Fibroblast of mammary gland (primary cell): ENCODE measurements at places on chromosomes 3 and 15.

DNA sequence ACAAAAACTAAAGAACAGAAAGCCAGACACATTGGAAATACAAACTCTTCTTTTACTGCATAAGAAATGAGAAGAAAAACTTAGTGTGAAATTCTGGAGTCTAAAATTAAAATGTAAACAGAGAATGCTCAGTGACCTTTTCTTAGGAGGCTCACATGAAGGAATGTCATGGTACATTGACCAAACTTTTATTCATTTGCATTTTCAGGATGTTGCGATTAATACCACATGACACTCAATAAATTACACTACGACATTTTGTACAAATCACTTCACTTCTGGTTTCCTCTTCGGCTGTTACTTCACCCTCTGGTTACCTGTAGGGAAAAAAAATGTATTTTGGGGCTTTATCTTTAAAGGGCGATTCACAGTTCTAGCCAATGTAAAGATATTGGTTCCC lies 56.4 kb upstream of the ACTC1 start:
- DNase-seq: no peak

DNA sequence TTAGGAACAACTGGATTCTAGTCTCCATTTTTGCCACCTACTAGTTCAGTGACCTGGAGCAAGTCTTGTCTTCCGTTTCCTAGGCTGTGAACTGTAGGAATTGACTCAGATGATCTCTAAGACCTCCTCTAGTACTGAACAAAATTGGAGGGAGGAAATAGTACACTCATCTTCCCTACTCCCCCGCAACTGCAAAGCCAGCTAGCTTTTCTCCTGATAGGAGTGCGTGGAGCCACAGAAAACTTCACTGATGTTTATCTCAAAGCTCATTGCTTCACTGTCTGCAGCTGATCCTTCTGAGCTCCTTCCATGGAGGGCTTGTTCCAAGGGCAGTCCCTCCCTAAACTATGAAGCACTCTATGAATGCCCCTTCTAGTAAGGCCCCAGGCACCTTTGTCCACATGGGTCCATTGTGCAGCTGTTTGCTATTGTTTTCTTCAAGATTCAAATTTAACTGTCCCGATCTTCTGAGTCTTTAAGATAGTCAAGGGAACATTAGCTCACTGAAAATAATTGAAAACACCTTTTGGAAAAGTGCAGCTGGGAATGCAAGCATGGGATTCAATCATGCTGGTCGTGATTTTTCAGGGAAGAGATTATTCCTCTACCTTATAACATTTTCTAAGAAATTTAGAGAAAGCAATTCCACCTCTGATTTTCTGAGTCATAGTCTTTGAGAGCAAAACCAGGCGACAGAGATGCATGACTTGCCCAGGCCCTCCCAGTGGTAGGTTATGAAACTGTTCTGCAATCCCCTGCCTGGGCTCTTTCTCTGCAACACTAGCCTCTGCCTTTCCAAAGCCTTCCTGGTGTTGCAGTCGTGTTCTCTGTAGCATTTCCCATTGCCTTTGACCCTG lies 24.3 kb downstream of the FILIP1L start:
- peak; percentile 82 for DNase-seq

- DNase-seq: no peak
These were observed 26.0 kb downstream of the PPCDC start for GRCh38 chr15:75049392-75049791.

- DNase-seq: no peak
These were observed 880.6 kb downstream of the MCTP2 start for GRCh38 chr15:95111969-95112368.

GRCh38 chr3:186772701-186773417 lies 10.5 kb upstream of the EIF4A2 start:
- no peak for DNase-seq

DNA sequence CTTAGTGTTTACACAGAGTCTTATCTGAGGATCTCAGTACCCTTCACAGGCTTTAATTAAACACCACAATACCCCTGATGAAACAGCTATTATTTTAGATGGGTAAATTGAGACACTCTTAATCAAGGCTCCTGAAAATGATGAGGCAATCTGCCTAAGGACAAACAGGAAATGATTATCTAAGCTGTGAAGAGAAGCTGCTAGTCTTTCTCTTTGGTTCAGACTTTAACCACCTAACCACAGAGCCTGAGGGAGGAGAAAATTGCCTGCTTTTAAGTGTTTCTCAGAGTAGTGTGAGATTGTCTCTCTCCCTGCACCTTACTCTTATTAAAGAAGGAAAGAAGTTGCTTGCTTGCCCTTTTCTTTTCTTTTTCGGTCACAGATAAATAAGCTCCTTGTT lies 364.3 kb upstream of the ADAMTS9 start:
- DNase-seq: no peak

DNA sequence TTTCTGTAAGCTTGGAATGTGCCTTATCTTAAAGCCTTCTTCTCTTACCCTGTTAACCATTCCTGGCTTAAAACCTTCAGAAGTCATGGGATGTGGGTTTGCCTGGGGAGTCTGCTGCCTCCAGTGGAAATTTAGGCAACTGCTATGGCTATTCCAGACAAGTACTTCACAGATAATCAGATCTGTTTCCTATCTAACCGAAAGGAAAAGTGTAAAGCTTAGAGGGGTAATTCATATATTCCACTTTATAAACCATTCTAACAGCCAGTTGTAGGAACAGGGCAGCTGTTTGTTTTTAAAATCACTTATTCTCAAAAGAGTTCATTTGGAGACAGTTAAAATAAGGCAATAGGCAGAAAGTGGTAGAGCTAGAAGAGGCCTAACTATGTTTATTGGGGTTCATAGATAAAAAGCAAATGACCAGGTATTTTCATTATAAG lies 219.9 kb downstream of the TCF12 start:
- DNase-seq: peak; percentile 74

DNA sequence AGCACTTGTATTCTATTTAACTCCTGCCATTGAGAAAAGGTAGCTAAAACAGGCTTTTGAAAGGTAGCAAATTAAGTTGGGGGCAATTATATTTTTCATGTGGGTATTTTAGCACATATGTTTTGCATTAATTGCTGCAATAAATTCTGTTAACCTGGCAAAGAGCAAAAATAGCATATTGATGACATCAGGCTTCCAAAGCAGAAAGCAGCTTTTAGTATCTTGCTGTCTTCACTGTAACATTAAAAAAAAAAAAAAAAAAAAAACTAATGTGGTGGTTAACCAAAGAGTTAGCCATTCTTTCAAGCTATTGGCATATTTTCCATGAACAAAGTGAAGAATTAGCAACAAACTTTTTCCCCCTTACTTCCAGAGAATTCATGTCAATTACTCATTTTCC lies 9.1 kb downstream of the EPHA3 start:
- DNase-seq: peak; percentile 8

GRCh38 chr3:134928392-134928791 lies 133.3 kb downstream of the EPHB1 start:
- no peak for DNase-seq

GRCh38 chr3:53049987-53050386 lies 4.1 kb upstream of the SFMBT1 start:
- DNase-seq: peak; percentile 55

DNA sequence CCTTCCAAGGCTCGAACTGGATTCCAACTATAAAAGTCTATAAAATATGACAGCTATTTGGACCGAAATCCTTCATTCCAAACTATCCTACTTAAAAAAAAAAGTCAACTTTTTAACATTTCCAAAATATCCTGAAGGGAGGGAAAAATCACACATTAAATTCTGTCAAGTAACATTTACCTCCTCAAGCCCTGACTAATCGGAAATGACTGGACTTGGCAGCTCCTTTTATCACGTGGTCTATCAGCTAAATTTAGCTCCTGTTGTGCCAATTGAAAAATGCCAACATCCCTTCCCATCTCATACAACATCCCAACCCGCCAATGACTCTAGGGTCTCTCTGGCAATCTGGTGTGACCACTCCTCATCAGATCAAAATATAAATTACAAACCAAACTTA lies 297.9 kb downstream of the FHIT start:
- peak; percentile 61 for DNase-seq

DNA sequence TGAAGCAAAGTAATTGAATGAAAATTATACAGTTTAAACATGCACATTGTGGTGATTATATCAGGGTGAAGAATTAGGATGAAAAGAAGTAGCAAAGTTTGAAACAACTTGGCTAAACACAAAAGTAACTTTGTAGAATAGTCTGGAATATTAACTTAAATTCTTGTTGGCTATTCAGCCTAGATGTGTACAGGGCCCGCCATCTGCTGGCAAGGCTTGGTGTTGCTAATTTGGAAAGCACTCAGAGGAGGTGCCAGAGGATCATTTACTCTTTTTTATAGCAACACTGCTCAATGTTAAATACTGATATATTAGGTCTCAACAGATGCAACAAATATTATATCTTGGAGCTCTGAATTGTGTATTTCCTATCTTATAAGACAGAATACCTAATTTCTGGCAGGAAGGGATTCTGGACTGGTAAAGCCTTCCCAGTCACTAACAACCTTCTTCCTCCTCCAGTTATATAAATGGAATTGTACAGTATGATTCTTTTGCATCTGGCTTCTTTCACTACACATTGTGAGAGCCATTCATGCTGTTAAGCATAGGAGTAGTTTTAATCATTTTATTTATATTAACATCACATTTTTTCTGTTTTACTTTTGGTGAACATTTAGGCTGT lies 36.1 kb downstream of the TTC23 start:
- DNase-seq: peak; percentile 67

DNA sequence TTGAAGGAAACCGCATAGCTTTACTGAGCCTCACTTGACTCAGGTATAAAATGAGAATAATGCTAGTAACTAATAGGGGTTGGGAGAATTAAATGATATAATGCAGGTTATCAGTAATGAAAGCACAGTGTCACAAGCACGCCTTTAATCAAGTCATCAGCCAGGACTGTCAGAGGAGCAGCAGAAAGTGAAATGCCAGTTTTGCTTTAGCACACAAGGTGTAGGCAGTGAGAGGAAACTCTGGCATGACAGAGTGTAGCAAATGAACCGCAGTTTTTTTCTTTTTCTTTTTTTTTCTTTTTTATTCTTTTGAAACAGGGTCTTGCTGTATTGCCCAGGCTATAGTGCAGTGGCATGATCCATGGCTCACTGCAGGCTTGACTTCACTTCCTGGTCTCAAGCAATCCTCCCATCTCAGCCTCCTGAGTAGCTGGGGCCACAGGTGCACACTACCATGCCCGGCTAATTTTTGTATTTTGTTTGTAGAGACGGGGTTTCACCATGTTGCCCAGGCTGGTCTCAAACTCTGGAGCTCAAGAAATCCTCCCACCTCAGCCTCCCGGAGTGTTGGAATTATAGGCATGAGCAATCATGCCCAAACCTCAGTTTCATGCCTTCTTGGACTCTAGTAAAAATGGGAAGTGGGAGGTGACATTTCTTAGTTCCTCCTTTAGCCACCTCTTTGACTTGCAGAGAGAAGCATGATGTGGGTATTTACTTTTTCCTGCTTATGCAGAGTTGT lies 9.7 kb upstream of the SCAANT1 start:
- DNase-seq: no peak

DNA sequence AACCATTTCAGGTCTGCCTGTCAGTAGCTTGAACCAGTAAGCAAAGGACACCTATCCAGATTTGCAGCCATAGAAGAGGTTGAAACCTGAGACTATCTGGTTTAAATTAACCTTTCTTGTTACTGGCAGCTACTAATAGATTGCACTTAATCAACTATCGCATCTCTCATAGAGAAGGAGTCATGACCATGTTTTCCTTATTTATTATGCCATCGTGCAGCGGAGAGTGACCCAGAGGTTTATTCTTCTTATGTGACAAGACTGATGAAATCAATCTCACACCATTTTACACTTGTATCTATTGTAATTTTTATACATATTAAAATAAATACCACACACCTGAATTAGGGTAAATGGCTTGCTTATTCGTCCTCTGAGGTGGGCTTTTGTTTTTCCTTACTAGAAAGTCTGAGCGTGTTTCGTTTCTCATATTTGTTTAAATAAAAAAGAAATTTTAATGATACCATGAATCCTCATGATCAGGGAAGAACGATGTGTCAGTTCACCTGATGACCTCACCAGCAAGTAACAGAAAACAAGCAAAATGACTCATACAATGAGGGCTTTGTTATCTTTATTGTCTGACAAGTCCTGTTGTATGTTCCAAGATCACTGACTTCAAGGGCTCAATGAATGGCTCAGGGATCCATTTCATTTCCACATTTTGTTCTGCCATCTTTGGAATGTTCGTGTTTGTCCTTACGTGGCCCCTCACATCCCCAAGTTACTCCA lies 379.5 kb upstream of the DPH6 start:
- peak; percentile 35 for DNase-seq

DNA sequence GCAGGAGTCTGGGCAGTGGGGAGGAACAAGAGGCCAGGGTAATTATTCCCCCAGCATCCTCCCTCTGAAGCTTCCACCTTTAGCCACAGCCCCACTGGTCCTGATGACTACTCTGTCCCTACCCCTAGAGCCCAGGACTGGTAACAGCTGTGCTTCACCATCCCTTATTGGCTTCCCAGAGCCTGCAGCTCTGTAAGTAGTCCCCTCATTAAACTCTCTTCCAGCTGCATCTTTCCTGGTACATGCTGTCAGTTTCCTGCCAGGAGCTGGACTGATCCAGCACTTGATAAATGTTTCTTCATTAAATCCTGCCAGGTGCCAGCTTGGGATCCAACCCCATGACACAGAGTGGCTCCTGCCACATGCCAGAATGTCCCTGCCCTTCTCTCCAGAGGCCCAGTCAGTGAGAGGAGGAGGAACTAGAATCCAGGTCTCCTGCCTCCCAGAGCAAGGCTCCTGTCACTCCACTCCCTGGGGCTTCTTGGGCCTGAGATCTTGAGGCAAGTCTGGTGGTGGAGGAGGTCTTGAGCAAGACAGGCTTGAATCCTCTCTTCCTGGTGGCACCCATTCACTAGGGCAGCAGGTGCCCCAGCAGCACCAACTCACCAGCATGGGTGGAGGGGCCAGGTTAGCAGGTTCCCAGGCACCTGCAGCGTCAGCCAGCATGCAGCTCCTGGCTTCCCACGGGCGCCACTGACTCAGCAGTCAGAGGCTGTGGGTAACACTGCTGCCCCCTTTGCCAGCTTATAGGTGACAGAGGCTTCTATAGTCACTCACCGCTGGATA lies 27.6 kb downstream of the FBXW12 start:
- DNase-seq: no peak

- DNase-seq: no peak
These were observed 58.5 kb downstream of the ABCC5 start for GRCh38 chr3:183959214-183959613.

GRCh38 chr15:61115241-61115640 lies 113.9 kb downstream of the RORA start:
- DNase-seq: peak; percentile 33

DNA sequence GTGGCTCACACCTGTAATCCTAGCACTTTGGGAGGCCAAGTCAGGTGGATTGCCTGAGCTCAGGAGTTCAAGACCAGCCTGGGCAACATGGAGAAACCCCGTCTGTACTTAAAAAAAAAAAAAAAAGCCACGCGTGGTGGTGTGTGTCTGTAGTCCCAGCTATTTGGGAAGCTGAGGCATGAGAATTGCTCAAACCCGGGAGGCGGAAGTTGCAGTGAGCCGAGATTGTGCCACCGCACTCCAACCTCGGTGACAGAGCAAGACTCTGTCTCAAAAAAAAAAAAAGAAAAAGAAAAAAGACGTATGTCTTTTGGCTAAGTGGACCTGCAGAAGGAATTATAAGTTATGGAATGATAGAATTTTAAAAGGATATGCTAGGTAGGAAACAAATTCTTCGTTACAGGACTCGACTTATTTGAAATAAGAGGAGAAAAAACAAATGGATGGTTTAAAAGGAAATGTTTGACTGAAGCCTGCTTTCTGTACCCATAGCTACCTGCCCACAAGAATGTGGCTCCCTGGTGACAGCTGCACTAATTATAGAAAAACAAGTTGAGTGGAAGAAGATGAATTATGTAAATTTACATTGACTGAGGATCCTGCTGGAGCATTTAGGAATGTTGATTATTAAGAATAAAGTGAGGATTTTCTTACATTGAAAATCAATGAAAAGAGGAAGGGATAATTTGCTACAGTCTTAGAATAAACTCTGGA lies 36.0 kb upstream of the SKIL start:
- no peak for DNase-seq
